ENCODE measurements at places on chromosomes 4 and X. TPM values are rescaled to one million over a fixed set of nuclear protein-coding genes. Genes with fewer than 3 reads are reported as not detected.
A peak's percentile ranks its signal among the peaks of the same experiment; 100 is the strongest.

- peak overlapping the region; percentile 11 for H3K27ac ChIP-seq
- H3K4me3 ChIP-seq, result no peak overlapping the region
- H3K27me3 ChIP-seq, result no peaks in the 10 kb centered on the region
- peaks cover 22% of the 10 kb centered on the region for H3K4me1 ChIP-seq
Measured at GRCh38 chr4:10006231-10006600, 15.1 kb downstream of the SLC2A9 start.

DNA sequence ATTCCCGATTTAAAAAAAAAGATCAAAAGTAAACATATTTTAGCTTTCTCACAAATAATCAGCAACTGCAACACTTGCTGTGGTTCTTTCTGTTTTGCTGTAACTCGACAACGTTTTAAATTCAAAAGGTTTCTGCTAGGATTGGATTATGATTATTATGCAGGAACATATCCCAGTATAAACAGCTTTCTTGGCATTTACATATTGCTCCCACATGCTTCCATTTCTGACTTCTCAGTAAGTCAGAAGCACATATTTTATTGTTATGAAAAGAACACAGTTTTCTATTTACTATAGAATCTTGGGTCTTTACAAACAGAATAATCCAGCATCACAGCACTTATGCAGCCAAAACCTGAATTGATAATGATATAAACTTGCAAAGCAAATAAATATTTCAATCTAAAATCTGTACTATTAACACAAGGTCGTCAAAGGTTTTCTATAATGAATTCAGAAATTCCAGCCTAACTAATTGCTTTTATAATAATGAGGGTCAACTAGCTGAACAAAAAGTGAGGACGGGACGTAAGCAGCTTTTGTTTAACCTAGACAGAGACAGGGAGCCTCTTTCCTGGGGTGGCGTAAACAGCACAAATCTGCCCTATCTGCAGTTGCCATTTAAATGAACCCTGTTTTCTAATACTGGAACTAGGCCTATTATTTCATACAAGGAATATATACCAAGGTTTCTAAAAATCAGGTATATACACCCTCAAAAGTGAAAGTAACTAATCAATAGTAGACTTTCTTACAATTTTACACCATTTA is 9.8 kb upstream of the PCDH18 start:
- H3K27ac ChIP-seq, result no peak overlapping the region
- no peaks in the 10 kb centered on the region for H3K27me3 ChIP-seq
- DNase-seq, result no peak
- H3K4me3 ChIP-seq, result peak overlapping the region; percentile 22

DNA sequence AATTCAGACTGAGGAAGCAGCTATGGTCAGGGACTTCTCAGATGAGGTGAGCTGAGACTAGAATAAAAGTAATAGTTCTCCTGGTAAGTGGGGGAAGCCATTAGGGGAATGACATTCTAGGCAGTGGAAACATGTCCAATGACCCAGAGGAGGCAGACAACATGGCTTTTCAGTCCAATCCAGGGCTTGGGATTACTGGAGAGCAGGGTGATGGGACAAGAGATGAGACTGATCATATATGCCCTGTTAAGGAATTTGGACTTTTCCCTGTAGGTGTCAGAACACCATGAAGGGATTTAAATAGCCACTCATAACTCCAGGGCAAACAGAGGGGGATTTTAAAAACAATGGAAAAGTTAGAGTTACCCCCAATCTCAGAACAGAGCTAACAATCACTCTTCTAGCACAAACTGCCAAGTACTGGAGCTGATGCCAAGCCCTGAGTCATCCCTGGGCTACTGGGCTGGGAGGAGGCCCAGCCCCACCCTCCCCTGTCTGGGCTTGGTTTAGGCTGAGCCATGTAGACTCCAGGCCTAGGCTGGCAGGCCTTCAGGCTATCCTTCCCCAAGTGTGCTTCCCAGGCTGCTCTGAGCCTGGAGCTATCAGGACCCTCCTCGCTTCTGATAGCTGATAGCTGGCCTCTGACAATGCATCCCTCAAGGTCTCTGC is 22.7 kb upstream of the MSN start:
- H3K4me1 ChIP-seq, result no peaks in the 10 kb centered on the region
- H3K27ac ChIP-seq, result no peak overlapping the region
- DNase-seq, result peak; percentile 45
- H3K36me3 ChIP-seq, result no peaks in the 10 kb centered on the region
- H3K4me3 ChIP-seq, result no peak overlapping the region
- no peaks in the 10 kb centered on the region for H3K27me3 ChIP-seq

- H3K4me1 ChIP-seq, result no peaks in the 10 kb centered on the region
- no peak overlapping the region for H3K4me3 ChIP-seq
Measured at GRCh38 chrX:8848911-8849310, 47.7 kb upstream of the FAM9A start.

- H3K36me3 ChIP-seq, result no peaks in the 10 kb centered on the region
- H3K27ac ChIP-seq, result no peak overlapping the region
- H3K4me3 ChIP-seq, result no peak overlapping the region
- no peaks in the 10 kb centered on the region for H3K4me1 ChIP-seq
- H3K27me3 ChIP-seq, result no peaks in the 10 kb centered on the region
Measured at GRCh38 chrX:37745354-37745753, 34.5 kb upstream of the CYBB start.

The EVC2 gene
- total RNA-seq, result 32.2 TPM

The PCDH7 gene
- total RNA-seq, result 7.5 TPM

The BTK gene
- total RNA-seq, result 6.0 TPM
